GM23248 (cell line): ENCODE measurements at places on chromosomes 6 and 20.

GRCh38 chr6:116522896-116523295 lies 11.5 kb downstream of the CALHM5 start:
- DNase-seq = no peak

GRCh38 chr20:47878601-47879027 lies 93.3 kb upstream of the SULF2 start:
- peak; percentile 24 for DNase-seq

GRCh38 chr6:68229566-68229965 lies 405.5 kb upstream of the ADGRB3 start:
- no peak for DNase-seq

GRCh38 chr6:107819964-107820337 lies 4.2 kb downstream of the SCML4 start:
- DNase-seq = peak; percentile 71

DNA sequence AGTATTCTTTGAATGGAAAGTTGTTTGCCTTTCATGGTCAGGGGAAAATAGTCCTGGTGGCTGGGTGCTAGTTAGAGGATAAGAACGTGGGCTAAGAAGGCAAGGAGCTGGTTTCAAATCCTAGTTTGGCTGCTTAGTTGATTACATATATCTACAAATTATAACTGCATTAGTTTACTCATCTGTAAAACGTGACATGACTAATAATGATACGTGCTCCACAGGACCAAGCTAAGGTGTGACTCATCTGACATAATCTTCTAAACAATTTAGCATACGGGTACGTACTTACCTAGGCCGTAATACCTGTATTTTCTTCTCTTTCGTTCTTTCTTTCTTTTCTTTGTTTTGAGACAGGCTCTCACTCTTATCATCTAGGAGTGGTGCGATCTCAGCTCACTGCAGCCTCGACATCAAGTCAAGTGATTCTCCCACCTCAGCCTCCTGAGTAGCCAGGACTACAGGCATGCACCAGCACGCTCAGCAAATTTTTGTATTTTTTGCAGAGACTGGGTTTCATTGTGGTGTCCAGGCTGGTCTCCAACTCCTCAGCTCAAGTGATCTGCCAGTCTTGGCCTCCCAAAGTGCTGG lies 1274.2 kb upstream of the GJE1 start:
- DNase-seq = peak; percentile 48

GRCh38 chr6:116255246-116255800 lies 1.4 kb upstream of the TSPYL4 start:
- DNase-seq = peak; percentile 37

- no peak for DNase-seq
Measured at GRCh38 chr6:139007428-139007827, 19.4 kb upstream of the REPS1 start.

- peak; percentile 97 for DNase-seq
Measured at GRCh38 chr6:146857180-146857979, 258.6 kb downstream of the ADGB start.

- no peak for DNase-seq
Measured at GRCh38 chr6:139655783-139656705, 281.6 kb upstream of the CITED2 start.

DNA sequence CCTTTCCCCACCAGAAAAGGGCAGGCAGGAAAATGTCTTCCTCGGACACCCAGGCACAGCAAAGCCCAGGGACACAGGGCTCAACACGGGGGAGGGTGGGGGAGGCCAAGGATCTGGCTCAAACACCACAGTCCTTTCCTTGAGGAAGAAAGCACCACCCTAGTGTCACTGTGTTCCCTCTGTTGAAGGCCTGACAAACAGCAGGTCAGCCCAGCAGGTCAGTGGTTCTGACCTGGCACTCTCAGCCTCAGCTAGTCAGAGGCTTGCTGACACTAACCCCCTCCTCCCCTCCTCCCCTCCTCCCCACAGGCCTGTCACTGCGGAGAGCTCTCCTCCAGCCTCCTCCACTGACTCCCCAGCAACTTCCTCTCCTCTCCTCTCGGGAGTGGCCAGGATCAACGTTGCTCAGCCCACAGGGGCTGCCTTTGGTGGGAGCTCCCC lies 239.6 kb downstream of the LRFN2 start:
- DNase-seq = no peak

DNA sequence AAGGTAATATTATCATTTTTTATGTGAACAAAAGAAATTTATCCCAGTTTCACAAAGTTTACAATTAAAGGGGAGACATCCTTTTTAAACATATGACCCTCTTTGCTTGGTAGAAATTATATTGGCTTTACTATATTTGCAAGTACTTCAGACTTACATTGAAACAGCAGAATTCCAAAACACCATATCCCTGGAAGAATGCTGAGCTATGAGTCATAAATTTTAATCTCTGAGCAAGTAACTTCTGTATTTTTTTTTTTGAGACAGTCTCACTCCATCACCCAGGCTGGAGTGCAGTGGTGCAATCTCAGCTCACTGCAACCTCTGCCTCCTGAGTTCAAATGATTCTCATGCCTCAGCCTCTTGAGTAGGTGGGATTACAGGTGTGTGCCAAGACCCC lies 240.4 kb downstream of the TBC1D32 start:
- peak; percentile 54 for DNase-seq

- DNase-seq = no peak
Measured at GRCh38 chr6:91523511-91523910, 936.6 kb upstream of the MAP3K7 start.

DNA sequence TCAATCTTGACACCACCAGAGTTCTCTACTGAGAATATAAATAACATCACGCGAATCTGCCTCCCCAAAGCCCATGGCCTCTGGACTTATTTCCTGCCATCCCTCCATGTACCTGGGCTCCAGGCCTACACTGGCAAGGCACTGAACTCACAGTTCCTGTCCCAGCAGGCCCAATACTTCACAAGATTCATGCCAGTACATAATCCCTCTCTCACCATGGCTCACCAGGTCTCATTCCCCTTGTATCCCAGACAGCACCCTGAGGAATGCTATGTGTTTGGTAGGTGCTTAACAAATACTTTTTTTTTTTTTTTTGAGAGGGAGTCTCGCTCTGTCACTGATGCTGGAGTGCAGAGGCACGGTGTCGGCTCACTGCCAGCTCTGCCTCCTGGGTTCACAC lies 1.9 kb downstream of the KIF16B start:
- DNase-seq = no peak

DNA sequence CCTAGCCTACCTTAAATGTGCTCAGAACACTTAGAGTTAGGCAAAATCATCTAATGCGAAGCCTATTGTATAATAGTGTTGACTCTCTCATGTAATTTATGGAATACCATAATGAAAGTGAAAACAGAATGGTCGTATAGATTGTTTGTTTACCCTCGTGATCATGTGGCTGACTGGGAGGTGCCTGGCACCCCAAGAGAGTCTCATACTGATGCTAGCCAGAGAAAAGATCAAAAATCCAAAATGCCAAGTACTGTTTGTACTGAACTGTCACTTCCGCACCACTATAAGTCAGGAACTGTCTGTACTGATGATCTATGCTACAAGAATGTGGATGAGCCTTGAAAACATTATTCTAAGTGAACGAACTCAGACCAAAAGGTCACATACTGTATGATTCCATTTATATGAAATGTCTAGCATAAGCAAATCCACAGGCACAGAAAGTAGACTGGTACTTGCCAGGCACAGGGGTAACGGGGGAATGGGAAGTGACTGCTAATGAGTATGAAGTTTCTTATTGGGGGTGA lies 22.4 kb downstream of the ZMYND8 start:
- peak; percentile 92 for DNase-seq

- peak; percentile 82 for DNase-seq
Measured at GRCh38 chr6:125099211-125100073, 54.1 kb upstream of the TPD52L1 start.

GRCh38 chr6:43399932-43400487 lies 27.3 kb upstream of the ABCC10 start:
- DNase-seq = no peak

DNA sequence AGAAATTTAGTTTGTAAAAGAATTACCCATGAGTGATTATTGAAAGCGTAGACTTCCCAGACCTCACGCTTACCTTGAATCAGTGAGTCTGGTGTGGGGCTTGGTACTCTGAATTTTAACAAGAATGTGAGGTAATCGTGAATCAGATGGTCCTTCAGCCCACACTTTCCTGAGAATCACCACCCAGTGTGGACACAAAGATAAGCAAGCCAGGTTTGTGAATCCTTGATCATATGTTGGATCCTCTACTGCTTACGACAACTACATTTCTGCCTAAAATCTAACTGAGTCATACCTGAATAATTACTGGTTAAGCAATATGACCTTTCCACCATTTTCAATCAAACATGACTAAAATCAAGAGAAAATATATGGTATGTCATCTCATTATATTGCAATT lies 589.3 kb downstream of the TFAP2A start:
- DNase-seq = peak; percentile 44

- DNase-seq = no peak
Measured at GRCh38 chr6:131183427-131184095, 48.3 kb downstream of the AKAP7 start.

GRCh38 chr20:32749914-32750637 lies 6.8 kb upstream of the COMMD7 start:
- DNase-seq = no peak

- no peak for DNase-seq
Measured at GRCh38 chr6:108419934-108420609, 125.2 kb downstream of the AFG1L start.

- no peak for DNase-seq
Measured at GRCh38 chr6:43812850-43813578, 43.0 kb downstream of the VEGFA start.

DNA sequence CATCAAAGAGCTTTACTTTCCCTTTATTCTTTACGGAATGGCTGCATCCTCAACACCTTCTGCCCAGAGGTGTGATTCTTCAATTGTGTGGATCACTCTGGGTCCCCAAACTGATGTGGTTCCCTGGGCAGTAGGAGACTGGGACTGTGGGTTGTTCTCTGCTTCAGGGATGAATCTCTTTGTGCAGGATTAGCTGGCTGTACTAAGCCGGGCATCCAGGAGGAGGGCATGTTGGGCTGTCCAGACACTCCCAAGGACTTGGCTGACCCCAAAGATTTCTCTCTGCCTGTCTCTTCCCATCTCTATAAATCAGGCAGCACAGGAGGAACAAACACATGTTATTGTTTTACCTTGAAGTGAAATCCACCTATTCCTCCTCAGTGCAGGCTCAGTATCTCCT lies 15.3 kb downstream of the FARS2 start:
- DNase-seq = no peak

GRCh38 chr20:16007962-16008361 lies 565.3 kb downstream of the KIF16B start:
- DNase-seq = no peak

DNA sequence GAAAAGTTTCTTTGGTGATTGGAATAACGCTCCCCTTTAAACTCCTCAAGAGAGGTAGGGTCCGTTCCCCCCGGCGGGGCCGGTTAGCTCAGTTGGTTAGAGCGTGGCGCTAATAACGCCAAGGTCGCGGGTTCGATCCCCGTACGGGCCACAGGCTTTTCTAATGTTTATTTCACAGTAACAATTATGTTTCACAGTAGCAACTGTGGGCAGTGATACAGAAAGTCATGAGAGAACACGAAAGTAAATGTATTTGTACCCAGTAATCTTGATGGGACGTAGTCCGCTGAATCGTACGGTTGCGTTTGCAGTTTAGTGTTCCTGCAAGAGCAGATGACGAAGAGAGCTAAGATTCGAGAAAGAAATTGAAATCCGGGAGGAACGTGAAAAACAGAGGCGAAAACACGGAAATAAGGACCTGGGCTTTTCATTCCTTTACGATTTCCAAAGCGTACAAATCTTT lies 505.5 kb downstream of the PRIM2 start:
- no peak for DNase-seq

DNA sequence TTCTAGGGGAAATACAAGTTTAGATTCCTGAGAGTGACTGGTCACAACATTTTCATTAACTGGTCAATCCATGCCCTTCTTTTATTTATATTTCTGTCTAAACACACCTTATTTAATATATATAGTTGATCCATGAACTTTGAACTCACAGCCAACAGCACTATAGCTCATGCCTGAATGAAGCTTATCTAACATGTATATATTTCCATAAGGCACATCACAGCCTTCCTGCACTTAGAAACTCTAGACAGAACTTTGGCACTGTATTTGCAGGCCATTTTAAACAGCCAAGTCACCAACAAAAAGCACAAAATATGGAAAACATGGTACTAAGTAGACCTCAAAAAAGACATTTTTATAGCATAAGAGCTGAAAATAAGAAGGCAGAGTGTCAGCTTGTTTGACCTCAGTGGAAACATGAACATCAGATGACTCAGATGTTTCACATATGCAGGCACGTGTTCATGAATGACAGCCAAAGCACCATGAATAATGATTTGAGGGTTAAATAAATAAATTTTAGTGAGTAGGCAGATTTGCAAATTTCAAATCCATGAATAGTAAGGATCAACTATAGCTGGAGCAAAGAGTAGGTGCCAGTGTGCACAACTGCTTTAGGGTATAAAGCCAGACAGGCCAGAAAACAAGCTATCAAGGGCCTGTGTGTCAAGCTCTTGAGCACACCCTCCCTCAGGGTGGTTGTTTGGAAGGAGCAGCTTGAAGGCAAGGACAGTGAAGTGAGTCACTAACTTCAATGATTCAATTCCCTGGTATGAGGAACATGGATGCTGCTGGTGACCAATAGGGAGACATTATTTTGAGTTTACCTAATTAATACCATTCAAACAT lies 88.9 kb upstream of the NT5E start:
- DNase-seq = peak; percentile 97

DNA sequence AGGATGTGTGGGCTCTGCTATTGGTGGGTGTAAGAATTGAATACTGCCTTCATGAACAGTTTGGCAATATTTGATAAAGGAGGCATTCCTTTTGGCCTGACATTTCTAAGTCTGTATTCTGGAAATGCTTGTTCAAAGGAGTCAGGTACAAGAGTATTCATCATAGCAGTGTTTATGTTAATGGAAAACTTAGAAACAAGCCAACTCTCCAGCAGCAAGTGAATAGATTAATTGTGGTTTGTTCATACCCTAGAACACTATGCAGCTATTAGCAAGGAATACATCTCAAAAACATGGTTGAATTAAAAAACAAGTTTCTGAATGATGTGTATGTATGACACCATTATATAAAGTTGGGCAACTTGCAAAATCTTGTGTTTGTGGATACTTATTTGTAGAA lies 195.8 kb downstream of the ZFAND3 start:
- no peak for DNase-seq

DNA sequence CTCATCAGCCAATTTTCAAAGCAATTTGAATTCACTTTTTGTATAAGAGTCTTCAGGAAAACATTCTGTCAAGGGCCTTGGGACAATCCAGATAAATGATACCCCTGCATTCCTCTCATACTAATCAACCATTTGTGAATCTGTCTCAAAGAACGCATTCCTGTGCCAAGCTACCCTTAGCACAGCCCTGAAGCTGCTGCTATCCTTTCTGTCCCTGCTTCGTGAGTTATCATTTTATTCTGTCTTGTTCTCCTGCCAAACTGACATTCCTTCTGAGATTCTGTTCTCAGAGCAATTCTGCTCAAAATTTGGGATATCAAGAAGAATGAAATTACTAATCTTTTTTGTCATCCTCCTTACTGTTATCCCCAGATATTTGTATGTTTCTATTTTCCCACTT lies 213.9 kb upstream of the STXBP5 start:
- peak; percentile 54 for DNase-seq

DNA sequence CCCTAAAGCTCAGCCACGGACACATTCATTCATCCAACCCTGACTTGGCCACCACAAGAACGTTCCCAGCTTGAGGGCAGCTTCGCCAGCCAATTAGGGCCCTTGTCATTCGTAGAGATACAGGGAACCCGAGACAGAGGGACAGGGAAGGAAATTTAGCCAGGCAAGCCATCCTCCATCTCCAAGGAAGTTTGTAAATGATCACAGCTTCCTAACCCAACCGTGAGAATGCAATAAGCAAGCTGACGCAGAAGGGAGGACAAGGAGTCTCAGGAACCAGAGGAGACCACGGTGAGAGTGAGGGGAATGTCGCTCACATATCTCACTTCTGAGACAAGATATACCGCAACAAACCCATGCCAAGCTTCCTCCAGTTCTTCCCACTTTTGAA lies 1.4 kb downstream of the TRAM2 start:
- peak; percentile 66 for DNase-seq
